Stimulated activated CD4-positive, alpha-beta T cell treated with anti-CD3 and anti-CD28 coated beads, Interleukin-15, amount 100 ng/mL, for 1 hour (primary cell): ENCODE measurements at places on chromosomes 5 and 9.

DNA sequence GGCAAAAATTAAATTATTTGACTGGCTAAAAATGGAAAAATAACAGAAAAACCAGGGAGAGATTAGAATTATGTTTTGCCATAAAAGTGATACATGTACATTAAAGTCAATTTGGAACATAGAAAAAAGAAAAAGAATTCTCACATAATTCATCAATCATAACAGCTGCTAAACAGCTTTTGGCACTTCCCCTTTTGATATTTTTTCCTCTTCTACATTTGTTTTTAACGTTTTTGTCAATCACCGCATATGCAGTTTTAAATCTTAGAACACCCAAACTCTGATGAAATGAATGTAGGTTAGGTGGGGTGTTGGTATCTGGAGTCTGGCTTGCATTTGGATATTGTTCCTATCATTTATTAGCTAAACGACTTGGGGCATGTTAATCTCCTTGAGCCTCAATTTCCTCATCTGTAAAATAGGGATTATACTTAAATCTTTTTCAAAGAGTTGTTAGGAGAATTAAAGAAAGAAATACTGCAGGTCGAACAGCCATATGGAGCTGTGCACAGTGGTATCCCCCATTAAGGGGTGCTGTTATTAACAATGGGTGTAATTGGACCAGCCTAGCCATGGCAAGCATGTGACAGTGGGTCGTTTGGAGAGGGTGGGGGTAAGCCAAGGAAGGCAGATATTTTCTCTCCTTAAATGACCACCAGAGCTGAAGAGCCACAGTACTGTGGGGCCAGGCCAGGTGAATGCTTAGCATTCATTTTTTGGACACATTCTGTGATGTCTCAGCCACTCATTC, 22.6 kb downstream of the NPR3 start:
- DNase-seq: no peak

DNA sequence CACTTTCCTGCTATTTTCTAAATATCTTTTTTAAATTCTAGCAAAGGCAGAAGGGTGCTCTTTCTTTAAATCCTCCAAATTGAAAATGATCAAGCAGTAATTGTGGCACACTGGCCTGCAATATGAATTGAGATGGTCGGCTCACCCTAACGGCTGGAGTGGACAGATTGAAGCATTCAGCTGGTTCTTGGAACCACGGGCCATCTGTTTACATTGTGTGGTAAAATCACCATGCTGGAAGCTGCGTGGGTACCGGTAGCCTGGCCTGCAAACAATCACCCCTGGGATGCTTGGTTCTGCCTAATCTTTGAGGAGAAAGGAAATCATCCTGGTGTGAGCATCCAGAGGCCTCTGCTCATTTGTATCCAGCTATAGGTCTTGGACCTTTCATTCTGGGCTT, 289.3 kb downstream of the ZNF608 start:
- DNase-seq: no peak

- peak; percentile 49 for DNase-seq
Observed at GRCh38 chr9:114372921-114373448, 14.8 kb downstream of the AKNA start.

GRCh38 chr5:50647726-50648125, 18.7 kb upstream of the PARP8 start:
- no peak for DNase-seq

GRCh38 chr5:7325975-7326913, 69.7 kb upstream of the ADCY2 start:
- DNase-seq: no peak

GRCh38 chr9:3732077-3733038, 206.6 kb upstream of the RFX3 start:
- no peak for DNase-seq

DNA sequence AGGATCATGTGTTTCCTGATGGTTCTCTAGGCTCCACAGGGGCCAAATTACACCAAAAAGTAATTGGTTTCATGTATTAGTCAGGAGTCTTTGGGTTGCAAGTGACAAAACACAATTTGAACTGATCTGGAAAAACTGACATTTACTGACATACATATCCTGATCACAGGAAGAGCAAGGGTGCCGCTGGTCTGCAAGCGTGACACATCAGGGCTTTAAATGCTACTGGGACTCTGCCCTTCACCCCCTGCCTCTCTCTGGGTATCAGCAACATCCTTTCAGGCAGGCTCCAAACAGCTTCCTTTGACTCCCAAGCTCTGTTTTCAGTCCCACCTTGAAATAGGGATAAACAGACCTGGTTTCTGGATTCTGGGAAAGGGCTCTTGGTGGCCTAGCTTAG, 197.5 kb downstream of the PALM2AKAP2 start:
- DNase-seq: no peak

- no peak for DNase-seq
Observed at GRCh38 chr5:16671208-16671607, 54.4 kb upstream of the RETREG1 start.
